ENCODE measurements at places on chromosomes 11 and 22. TPM values are rescaled to one million over a fixed set of nuclear protein-coding genes. Genes with fewer than 3 reads are reported as not detected.

GRCh38 chr11:96054870-96055705, 131.2 kb upstream of the MTMR2 start:
- peak; percentile 70 for DNase-seq
- no peak overlapping the region for H3K4me3 ChIP-seq
- no peaks in the 10 kb centered on the region for H3K36me3 ChIP-seq
- H3K4me1 ChIP-seq = peaks cover 38% of the 10 kb centered on the region
- no peak overlapping the region for H3K27ac ChIP-seq
- H3K27me3 ChIP-seq = no peaks in the 10 kb centered on the region

- no peak overlapping the region for H3K27ac ChIP-seq
- H3K4me3 ChIP-seq = no peak overlapping the region
Observed at GRCh38 chr11:124077266-124077665, 36.1 kb upstream of the OR10G7 start.

- H3K4me1 ChIP-seq = no peaks in the 10 kb centered on the region
- no peak for DNase-seq
- H3K27me3 ChIP-seq = peaks cover under 1% of the 10 kb centered on the region
- no peak overlapping the region for H3K4me3 ChIP-seq
- no peaks in the 10 kb centered on the region for H3K36me3 ChIP-seq
Observed at GRCh38 chr22:47233316-47234243, 471.1 kb downstream of the TBC1D22A start.

DNA sequence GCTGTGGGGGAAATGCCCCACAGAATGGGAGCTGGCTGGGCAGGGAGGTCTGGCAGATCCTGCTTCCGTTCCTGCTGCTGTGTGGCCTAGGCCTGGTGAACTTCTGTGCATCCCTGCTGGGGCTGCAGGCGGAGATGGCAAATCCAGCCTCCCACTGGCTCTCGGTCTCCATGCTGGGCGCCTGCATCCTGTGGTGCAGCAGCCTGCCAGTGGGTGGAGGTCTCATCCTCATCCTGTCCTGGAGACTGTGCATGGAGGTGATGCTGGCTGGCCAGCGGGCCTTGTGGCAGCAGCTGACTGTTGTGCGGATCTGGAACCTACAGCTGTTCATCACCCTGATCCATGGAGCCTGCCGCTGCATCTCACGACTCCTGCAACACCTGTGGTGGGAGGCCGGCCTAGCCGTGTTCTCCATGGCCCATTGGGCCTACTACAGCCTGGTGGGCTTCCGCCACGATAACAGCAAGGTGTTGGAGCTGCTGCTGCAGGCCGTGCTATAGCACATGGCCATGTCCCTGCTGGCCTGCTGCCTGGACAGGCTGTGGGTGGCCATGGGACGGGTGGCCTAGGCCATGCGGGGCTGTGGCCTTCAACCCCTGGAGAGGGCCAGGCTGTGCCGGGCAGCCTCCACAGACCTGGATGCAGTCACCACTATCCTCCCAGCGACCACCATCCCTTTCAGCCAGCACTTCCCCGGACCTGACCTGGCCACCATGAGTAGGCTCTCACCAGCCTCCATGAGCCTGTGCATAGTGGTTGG, 8.8 kb upstream of the RPL3 start:
- H3K36me3 ChIP-seq = no peaks in the 10 kb centered on the region
- no peak overlapping the region for H3K27ac ChIP-seq
- no peak for DNase-seq
- no peak overlapping the region for H3K4me3 ChIP-seq
- H3K27me3 ChIP-seq = no peaks in the 10 kb centered on the region

GRCh38 chr22:39314251-39314971, 5.0 kb downstream of the RPL3 start:
- H3K4me3 ChIP-seq = no peak overlapping the region
- no peaks in the 10 kb centered on the region for H3K27me3 ChIP-seq
- no peak for DNase-seq
- H3K27ac ChIP-seq = peak overlapping the region; percentile 43
- H3K4me1 ChIP-seq = peaks cover 33% of the 10 kb centered on the region

DNA sequence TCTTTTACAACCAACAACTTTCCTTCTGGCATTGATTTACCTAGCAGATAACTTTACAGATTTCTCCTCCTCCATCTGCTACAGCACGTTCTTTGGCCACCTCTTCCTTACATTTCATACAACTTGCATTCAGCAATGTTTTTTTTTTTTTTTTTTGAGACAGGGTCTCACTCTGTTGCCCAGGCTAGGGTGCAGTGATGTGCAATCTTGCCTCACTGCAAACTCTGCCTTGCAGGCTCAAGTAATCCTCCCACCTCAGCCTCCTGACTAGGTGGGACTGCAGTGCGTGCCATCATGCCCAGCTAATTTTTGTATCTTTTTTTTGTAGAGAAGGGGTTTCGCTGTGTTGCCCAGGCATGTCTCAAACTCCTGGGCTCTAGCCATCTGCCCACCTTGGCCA, 6.5 kb downstream of the PDE3B start:
- DNase-seq = no peak
- peaks cover 7% of the 10 kb centered on the region for H3K4me1 ChIP-seq
- peaks cover 25% of the 10 kb centered on the region for H3K27me3 ChIP-seq

HDHD5 gene
- total RNA-seq = 61.6 TPM
